ENCODE measurements at places on chromosomes 6 and 20.

- H3K4me1 ChIP-seq: peaks cover 90% of the 10 kb centered on the region
- no peak overlapping the region for H3K4me3 ChIP-seq
- H3K27me3 ChIP-seq: no peaks in the 10 kb centered on the region
- no peak for DNase-seq
- H3K27ac ChIP-seq: peak overlapping the region; percentile 66
- no peaks in the 10 kb centered on the region for H3K36me3 ChIP-seq
These were observed 43.5 kb downstream of the PMEPA1 start for GRCh38 chr20:57666106-57666833.

GRCh38 chr20:62146019-62146755, 2.6 kb downstream of the SS18L1 start:
- DNase-seq: no peak
- H3K4me3 ChIP-seq: no peak overlapping the region
- no peaks in the 10 kb centered on the region for H3K27me3 ChIP-seq
- H3K27ac ChIP-seq: no peak overlapping the region
- peaks cover 4% of the 10 kb centered on the region for H3K36me3 ChIP-seq

DNA sequence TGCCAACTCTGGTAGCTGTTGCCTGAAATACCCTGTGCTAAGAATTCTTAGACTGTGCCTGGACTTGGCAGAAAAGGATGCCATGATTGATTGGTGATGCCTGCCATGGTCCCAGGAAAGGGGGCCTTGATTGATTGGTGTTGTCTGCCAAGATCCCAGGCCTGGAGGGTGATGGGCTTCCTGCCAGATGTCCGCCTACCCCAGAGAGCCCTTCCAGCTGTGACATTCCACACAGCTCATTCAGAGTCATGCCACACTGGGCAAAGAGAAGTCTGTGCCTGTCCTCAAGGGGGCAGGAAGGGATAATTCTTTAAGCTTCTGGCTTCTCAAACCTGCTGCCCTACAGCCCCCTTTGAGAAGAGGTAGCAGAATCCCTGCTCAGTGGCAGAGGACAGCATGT, 24.6 kb downstream of the RIMS4 start:
- H3K27ac ChIP-seq: no peak overlapping the region
- H3K4me3 ChIP-seq: no peak overlapping the region

DNA sequence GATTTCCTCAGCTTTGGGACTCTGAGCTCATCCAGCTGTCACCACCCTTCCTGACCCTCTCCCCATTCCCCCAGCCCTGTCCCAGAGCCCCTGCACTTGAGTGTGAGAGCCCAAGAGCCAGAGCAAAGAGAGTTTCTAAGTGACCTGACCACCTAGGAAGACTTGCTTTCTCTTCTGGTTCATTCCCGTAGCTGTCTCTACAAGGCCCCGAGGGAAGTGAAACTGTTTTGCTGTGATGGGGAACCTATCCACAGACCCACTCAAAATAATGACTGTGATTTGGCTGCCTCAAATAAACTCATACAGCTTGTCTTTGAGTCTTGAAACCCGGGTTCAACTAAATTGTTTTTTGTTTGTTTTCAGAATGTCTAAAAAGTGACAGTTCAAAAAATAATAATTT, 74.6 kb upstream of the XRN2 start:
- no peaks in the 10 kb centered on the region for H3K27me3 ChIP-seq
- no peak overlapping the region for H3K27ac ChIP-seq
- peaks cover 5% of the 10 kb centered on the region for H3K4me1 ChIP-seq
- no peak for DNase-seq
- H3K4me3 ChIP-seq: no peak overlapping the region

- H3K27me3 ChIP-seq: no peaks in the 10 kb centered on the region
- H3K4me3 ChIP-seq: peak overlapping the region; percentile 96
- H3K36me3 ChIP-seq: peaks cover 3% of the 10 kb centered on the region
- DNase-seq: no peak
- peaks cover 35% of the 10 kb centered on the region for H3K4me1 ChIP-seq
These were observed 1.1 kb upstream of the ZBTB24 start for GRCh38 chr6:109484122-109484521.

DNA sequence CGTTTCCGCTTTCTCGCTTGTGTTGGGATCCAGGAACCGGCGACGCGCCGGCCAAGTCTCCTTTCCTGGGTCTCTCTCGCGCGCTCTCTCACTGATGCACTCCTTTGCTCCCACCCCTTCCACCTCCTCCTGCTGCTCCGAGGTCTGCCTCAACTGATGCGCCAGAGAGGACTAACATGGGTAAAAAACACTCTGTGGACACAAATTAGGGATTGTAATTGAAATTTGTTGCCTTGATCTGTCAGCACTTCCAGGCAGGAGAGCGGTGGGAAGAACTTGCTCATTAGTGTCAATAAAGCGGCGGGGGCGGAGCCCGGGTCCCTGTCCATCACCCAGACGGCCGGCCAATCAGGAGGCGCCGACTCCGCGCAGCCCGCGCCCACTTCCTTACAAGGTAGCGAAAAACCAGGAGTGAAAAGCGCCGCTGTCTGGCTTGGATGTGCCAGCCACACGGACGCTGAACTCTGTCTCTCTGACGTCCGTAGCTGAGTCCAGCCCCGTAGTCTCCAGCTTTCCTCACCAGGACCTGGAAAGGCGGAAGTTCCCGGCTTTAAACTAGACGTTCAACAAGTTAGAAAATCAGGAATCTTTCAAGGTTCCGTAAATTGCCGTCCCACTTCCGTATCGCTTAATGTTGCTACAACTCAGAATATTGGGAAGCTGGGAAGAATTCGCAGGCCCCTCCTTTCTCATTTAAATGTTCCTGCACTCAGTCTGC, at the start of gene TBX18:
Gene TBX18 (minus strand): TSS at position 267 of the 718 bp plus-strand sequence. CDS start 417 bp downstream, outside the sequence.
- H3K27ac ChIP-seq: peak within 1 kb of the TSS; percentile 100
- no peaks in the 10 kb centered on the region for H3K27me3 ChIP-seq
- peak within 1 kb of the TSS; percentile 96 for H3K4me3 ChIP-seq
- no peaks in the 10 kb centered on the region for H3K4me1 ChIP-seq
- peak; percentile 91 for DNase-seq

- no peaks in the 10 kb centered on the region for H3K27me3 ChIP-seq
- no peak overlapping the region for H3K4me3 ChIP-seq
- DNase-seq: no peak
- no peak overlapping the region for H3K27ac ChIP-seq
- H3K4me1 ChIP-seq: no peaks in the 10 kb centered on the region
These were observed 7.5 kb upstream of the CCDC28A start for GRCh38 chr6:138765896-138766655.

- DNase-seq: no peak
- peaks cover 46% of the 10 kb centered on the region for H3K4me1 ChIP-seq
- H3K36me3 ChIP-seq: no peaks in the 10 kb centered on the region
- no peaks in the 10 kb centered on the region for H3K27me3 ChIP-seq
These were observed 13.8 kb downstream of the HECA start for GRCh38 chr6:139148557-139149235.
